ENCODE measurements at places on chromosomes 12 and 14. TPM values are rescaled to one million over a fixed set of nuclear protein-coding genes. Genes with fewer than 3 reads are reported as not detected.

DNA sequence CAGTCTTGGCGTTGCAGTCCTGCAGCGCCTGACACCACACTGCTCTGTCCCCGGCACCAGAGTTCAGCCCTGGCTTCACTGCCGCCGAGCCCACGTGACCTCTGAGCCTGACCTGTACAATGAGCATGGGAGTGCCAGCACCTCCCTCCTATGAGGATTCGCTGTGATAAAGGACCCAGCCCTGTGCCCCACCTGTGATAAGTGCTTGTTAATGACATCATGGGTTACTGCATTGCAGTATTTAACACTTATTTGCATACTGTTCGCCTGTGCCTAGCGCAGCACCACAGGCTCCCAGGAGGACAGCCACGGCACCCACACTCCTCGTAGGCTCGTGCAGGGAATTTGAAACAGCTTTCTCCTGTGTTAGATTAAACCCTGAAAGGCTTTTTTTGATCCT lies 118.2 kb upstream of the GSC start:
- no peak overlapping the region for H3K4me3 ChIP-seq
- H3K27ac ChIP-seq, result no peak overlapping the region
- H3K36me3 ChIP-seq, result no peaks in the 10 kb centered on the region
- no peaks in the 10 kb centered on the region for H3K27me3 ChIP-seq
- no peaks in the 10 kb centered on the region for H3K4me1 ChIP-seq

GRCh38 chr12:110782094-110782493 lies 39.4 kb upstream of the PPP1CC start:
- DNase-seq, result no peak
- H3K27me3 ChIP-seq, result peaks cover 10% of the 10 kb centered on the region
- H3K27ac ChIP-seq, result no peak overlapping the region
- H3K4me1 ChIP-seq, result no peaks in the 10 kb centered on the region

MDM2 gene
- 235 TPM for total RNA-seq

NELL2 gene
- 0.28 TPM for total RNA-seq

DNA sequence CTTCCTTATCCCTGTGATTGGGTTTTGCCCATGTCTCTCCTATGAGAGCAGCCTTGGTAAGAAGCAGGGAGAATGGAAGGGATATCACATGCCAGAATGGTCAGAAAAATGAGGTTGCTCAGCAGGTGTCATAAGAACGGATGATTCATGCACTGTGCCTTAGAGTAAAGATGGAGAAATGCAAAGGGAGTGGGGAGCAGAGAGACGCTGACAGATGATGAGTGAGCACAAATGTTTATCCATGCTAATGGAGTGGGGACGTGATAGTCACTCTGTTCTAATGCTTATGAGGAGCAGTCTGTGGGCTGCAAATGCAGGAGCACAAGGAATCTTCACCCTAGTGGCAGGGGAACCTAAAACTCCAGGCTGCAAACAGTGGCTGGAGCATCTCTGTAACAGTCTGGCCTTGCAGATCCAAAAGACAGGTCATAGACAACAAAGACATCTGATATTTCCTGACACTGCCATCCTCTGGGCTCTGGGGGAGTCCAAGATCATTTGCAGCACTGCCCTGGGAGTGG lies 243.2 kb downstream of the CACNA1C start:
- H3K4me1 ChIP-seq, result peaks cover 30% of the 10 kb centered on the region
- DNase-seq, result peak; percentile 89
- H3K36me3 ChIP-seq, result no peaks in the 10 kb centered on the region
- no peak overlapping the region for H3K27ac ChIP-seq

DNA sequence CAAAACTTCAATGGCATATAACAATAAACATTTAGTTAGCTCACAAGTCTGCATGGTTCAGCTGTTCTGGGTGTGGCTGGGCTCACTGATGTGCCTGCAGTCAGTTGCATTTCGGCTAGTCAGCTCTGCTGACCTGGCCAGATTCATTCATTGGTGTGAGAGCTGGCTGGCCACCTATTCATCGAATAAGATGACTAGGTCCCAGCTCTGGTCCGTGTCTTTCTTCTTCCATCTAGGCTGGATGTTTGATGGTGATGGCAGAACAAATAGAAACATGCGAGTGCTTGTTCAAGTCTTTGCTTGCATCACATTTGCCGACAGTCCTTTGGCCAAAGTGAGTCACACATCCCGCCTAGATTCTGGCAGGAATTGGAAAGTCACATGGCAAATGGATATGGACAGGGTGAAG lies 203.3 kb upstream of the CRY1 start:
- no peak for DNase-seq
- no peak overlapping the region for H3K27ac ChIP-seq
- H3K27me3 ChIP-seq, result peaks cover 3% of the 10 kb centered on the region
- no peaks in the 10 kb centered on the region for H3K4me1 ChIP-seq
- no peaks in the 10 kb centered on the region for H3K36me3 ChIP-seq
- H3K4me3 ChIP-seq, result no peak overlapping the region

DNA sequence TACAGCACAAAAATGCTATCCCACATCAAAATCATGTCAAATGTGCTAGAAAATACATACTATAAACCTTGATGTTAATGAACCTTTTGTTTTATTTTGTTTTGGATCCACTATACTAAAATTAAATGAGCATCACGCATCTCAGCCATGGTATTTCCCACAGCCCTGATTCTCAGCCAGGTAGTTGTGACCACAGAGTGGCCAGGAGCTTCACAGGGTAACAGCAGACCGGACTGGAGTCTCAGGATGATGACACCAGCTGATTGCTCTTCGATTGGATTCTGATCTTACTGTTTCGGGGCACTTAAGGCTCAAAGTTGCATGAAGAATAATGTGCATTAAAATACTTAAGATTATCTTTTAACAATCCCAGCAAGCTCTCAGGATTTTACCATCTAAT lies 134.8 kb downstream of the FOXN3 start:
- DNase-seq, result no peak
- H3K4me3 ChIP-seq, result no peak overlapping the region
- no peaks in the 10 kb centered on the region for H3K4me1 ChIP-seq

DNA sequence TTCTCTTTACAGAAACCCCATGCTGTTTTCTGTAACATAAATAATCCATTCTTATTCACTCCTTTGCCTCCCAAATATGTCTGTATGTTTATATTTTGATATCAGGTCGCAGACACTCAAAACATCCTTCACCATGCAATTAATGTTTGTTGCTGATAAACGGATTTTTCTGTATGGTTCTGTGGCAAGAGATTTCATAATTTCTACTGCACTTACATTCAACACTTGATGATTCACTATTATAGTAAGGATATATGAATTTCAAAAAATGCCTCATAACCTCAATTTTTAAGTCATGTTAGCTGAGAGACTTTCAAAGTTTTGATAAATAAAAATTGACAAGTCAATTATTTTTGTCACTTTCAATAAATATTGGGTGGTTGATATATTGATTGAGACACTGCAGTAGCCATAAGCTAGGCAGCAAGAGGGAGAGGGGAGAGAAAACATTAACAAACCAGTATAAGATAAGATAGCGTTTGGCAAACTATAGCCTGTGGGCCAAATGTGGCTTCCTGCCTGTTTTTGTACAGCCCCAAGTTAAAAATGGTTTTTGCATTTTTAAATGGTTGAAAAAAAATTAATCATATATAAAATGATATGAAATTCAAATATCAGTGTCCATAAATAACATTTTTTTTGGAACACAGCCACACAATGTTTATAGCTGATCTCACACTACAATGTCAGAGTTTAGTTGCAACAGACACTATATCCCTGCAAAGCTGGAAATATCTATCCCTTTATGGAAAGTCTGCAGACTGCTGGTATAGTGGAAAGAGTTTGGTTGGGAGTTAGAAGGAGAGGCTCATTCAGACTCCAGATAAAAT lies 18.3 kb downstream of the ALDH6A1 start:
- DNase-seq, result peak; percentile 78
- H3K36me3 ChIP-seq, result peaks cover 5% of the 10 kb centered on the region
- no peak overlapping the region for H3K27ac ChIP-seq
- H3K4me1 ChIP-seq, result peaks cover 19% of the 10 kb centered on the region
- no peaks in the 10 kb centered on the region for H3K27me3 ChIP-seq

GRCh38 chr12:108666401-108666881 lies 32.7 kb upstream of the SELPLG start:
- peak overlapping the region; percentile 62 for H3K27ac ChIP-seq
- no peak overlapping the region for H3K4me3 ChIP-seq
- peaks cover 14% of the 10 kb centered on the region for H3K36me3 ChIP-seq
- no peaks in the 10 kb centered on the region for H3K27me3 ChIP-seq

SMIM41 gene
- total RNA-seq, result not detected

DNA sequence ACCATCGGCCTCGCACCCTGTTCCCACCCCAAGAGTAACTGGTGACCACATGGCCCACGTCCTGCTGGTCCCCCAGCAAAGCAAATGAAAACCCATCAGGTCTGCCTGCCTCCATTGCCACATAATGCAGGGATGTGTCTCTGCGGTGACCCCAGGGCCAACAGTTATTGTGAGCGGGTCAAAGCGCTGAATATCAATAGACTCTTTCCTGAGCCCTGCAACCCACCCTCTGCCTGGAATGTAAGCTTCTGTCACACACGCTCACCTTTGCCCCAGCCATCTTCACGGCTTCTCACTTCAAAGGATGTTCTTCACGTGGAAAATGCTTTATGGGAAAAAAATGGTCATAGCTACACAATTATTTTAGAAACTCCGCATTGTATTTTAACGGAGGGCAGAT lies 63.9 kb downstream of the FZD10 start:
- H3K36me3 ChIP-seq, result no peaks in the 10 kb centered on the region
- no peak for DNase-seq
- H3K4me3 ChIP-seq, result no peak overlapping the region

- peaks cover 12% of the 10 kb centered on the region for H3K27me3 ChIP-seq
- peaks cover 10% of the 10 kb centered on the region for H3K4me1 ChIP-seq
- DNase-seq, result no peak
Measured at GRCh38 chr14:100679153-100679552, 47.5 kb upstream of the DLK1 start.

DNA sequence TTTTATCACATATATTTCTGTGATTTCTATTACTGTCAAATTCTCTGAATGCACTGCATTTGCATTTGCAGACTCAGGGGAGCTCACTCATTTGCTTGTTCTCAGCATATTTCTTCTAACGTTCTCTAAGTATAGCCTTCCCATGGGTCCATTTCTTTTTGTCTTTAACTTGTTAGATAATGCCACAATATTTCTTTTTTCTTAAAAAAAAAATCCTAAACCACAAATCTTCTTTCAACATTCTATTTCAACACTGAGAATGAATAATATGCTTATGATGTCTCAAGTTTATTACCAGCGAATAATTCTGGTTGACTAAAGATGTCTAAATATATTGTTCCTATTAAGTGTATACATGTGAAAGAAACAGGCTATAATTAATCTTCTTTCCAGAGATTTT lies 200.2 kb downstream of the ANO6 start:
- H3K36me3 ChIP-seq, result peaks cover 17% of the 10 kb centered on the region
- H3K27me3 ChIP-seq, result no peaks in the 10 kb centered on the region
- H3K4me3 ChIP-seq, result no peak overlapping the region
- no peak for DNase-seq

VRTN gene
- total RNA-seq, result not detected

DNA sequence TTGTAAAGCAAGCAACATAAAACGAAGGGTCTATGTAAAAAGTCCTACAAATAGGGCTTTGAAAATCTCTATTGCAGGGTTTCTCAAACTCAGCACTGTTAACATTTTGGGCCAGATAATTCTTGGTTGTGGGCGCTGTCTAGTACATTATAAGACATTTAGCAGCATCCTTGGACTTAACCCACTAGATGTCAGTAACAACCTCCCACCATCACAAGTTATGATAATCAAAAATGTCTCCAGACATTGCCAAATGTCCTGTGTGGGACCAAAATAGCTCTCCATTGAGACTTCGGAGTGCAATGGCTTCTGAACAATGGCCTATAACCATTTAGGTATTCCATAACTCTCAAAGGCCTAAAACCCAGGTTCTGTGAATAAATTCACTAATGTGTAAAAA lies 22.9 kb upstream of the DHRS7 start:
- no peak overlapping the region for H3K27ac ChIP-seq
- DNase-seq, result no peak
- H3K36me3 ChIP-seq, result no peaks in the 10 kb centered on the region
- H3K4me1 ChIP-seq, result no peaks in the 10 kb centered on the region
- peaks cover 6% of the 10 kb centered on the region for H3K27me3 ChIP-seq

DNA sequence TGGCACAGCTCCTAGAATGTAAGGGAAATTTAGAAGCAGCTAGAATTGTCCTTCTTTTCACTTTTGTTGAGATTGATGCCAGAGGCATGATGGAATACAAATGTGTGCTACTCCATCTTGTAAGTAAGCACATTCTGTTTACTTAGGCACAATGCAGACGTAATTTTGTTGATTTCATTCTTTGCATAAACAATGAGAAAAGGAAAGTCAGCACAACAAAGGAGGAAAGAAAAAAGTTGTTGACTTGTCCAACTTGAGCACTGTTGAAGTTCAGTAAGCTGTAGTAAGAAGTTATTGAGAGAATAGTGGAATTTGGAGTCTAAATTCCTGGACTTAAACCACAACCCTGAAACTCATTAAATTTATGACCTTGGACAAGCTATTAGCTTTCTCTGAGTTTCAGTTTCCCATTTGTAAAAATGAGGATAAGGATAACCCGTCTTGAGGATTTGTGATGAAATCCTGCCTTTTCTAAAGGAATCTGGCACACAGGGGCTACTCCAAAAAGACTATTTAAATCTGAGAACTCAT lies 19.4 kb upstream of the CNTN1 start:
- no peaks in the 10 kb centered on the region for H3K4me1 ChIP-seq
- no peaks in the 10 kb centered on the region for H3K36me3 ChIP-seq
- H3K4me3 ChIP-seq, result no peak overlapping the region
- H3K27ac ChIP-seq, result no peak overlapping the region

TAS2R46 gene
- total RNA-seq, result 4.7 TPM

MOK gene
- total RNA-seq, result 24.4 TPM

GRCh38 chr14:84420221-84420620 lies 1109.7 kb upstream of the FLRT2 start:
- no peaks in the 10 kb centered on the region for H3K27me3 ChIP-seq
- no peak overlapping the region for H3K4me3 ChIP-seq
- H3K36me3 ChIP-seq, result no peaks in the 10 kb centered on the region
- DNase-seq, result no peak

GRCh38 chr12:48990552-48990951 lies 8.6 kb downstream of the DDN start:
- no peak for DNase-seq
- H3K27ac ChIP-seq, result no peak overlapping the region
- no peak overlapping the region for H3K4me3 ChIP-seq
- no peaks in the 10 kb centered on the region for H3K36me3 ChIP-seq

- no peaks in the 10 kb centered on the region for H3K27me3 ChIP-seq
- H3K27ac ChIP-seq, result no peak overlapping the region
- H3K4me3 ChIP-seq, result no peak overlapping the region
- no peaks in the 10 kb centered on the region for H3K36me3 ChIP-seq
- no peaks in the 10 kb centered on the region for H3K4me1 ChIP-seq
Measured at GRCh38 chr12:72605975-72606374, 333.8 kb downstream of the TRHDE start.
